ENCODE measurements at places on chromosomes 7 and 10.

- no peak for DNase-seq
These were observed 58.6 kb upstream of the KCNIP2 start for GRCh38 chr10:101902032-101902819.

DNA sequence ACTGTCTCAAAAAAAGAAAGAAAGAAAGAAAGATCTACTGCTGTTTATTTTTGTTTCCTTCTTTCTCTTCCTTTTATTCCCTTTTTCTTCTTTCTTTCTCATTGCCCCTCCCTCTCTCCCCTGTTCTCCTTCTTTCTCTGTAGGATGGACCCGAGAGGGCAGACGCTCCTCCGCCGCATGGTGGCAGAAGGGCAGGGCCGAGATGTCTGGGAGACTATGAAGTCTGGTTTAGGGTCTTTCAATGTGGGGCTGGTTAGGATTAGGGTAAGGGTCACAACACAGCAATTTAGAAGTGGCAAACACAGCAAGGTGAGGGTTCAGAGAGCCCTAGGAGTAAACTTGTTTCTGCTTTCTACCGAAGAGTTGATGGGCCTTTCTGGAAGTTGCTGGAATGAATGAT lies 45.7 kb upstream of the RASGEF1A start:
- DNase-seq: no peak

GRCh38 chr7:45917064-45917463 lies 4.0 kb downstream of the IGFBP3 start:
- DNase-seq: no peak

DNA sequence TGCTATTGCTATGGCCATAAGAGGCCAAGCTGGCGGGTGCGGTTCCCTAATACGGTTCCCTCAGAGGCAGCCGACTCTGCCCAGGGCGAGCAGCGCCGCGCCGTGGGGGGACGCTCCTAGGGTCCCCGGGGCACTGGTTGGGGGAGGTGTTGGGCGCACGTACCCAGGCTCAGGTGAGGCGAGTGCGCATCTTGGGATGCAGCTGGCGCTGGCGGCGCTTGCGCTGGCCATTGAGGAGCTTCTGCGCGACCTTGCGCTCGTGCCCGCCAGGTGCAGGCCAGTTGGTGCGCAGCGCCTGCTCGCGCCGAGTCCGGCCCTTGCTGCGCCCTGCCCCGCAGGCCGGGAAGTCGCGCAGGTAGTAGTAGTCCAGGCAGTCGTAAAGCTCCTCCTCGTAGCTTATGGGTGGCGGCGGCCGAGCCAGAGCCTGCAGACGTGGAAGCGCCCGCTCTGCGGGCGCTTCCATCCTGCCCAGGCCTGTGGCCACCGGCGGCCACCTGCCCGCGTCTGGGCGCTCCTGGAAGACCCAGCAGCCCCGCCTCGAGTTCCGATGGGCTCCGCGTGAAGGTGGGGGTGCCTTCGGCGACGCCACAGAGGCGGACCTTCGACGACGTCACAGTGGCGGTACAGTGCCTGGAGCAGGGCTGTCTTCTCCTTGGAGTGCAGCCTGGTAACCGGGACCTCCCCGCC lies at the start of gene NUPR2:
TSS of gene NUPR2 (minus strand) at position 566 of the 687 bp plus-strand sequence. CDS start at position 463, 103 bp downstream.
- no peak for DNase-seq

GRCh38 chr10:95282107-95282506 lies 8.7 kb downstream of the PDLIM1 start:
- DNase-seq: no peak

DNA sequence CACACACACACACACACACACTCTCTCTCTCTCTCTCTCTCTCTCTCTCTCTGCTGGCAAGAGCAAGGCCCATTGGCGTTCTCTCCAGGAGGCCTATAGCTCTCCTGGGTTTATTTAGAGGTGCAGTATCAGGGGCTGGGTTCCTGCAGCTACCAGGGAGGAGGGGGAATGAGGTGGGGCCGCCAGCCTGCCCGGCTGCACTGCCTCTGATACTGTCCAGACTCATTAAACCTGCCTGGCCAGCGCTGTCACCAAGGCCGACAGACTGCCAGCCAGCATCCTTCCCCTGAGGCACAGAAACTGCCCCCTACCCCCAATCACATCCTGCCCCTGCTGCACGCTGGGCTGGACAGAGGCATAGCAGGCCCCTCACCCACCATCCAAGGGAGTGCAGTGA lies 4.3 kb downstream of the PRRT4 start:
- DNase-seq: no peak

DNA sequence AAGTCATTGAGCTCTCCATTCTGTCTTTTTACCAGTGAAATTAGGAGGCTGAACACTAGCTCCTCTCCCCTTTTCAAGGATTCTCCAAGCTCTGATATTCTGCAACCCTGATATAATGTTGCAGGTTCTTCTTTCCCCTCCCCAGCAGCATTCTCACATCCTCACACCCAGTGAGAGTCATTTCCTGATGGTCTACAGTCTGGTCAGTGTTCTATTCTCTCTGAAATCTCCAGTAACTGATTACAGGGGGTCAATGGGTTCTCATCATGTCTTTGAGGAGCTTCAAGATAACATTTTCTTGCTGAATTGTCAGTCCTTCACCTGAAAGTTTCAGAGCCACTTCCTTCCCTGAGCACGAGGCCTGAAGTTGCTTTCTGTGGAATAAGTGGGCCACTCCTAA lies 299.4 kb downstream of the PTEN start:
- DNase-seq: no peak

GRCh38 chr10:112359606-112360307 lies 14.2 kb upstream of the ACSL5 start:
- no peak for DNase-seq

DNA sequence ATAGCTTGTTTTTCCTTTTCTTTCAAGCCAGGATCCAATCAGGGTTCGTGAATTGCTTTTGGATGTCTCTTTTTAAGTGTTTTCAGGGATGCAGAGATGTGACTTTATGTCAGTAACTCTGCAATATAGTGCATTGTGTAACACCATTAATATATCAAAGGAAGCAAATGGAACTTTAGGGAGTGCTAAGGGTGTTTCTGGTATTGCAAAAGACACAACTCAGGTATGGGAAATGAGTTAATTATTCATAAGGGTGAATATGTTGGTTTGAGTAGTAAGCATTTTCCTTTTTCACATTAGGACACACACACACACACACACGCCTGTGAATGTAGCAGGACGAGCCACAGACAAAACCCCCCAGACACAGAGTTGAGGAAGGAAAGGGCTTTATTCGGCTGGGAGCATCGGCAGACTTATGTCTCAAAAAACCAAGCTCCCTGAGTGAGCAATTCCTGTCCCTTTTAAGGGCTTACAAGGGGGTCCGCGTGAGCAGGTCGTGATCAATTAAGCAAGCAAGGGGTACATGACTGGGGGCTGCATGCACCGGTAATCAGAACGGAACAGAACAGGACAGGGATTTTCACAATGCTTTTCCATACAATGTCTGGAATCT lies 31.8 kb upstream of the GSDME start:
- no peak for DNase-seq

DNA sequence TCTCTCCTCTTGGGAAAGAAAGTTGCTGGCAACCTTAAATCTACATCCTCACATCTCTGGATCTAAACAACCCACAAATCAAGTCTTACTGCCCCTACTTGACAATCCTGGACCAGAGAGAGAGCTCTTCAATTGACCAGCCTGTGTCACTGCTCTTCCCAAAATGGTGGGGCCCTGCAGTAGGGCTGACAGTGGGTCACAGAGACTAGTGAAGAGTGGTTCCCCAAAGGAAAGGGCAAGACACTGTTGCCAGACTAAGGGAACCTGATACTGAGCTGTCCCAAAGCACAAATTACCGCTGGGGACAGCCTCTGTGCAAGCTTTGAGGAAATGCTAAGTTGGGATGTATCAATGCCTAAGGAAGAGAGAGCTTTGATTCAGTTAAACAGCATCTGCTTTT lies 4.5 kb upstream of the GPRIN2 start:
- no peak for DNase-seq

GRCh38 chr10:120105001-120105400 lies 212.5 kb downstream of the SEC23IP start:
- DNase-seq: no peak

- no peak for DNase-seq
These were observed 375.6 kb downstream of the SFMBT2 start for GRCh38 chr10:7035126-7035761.

DNA sequence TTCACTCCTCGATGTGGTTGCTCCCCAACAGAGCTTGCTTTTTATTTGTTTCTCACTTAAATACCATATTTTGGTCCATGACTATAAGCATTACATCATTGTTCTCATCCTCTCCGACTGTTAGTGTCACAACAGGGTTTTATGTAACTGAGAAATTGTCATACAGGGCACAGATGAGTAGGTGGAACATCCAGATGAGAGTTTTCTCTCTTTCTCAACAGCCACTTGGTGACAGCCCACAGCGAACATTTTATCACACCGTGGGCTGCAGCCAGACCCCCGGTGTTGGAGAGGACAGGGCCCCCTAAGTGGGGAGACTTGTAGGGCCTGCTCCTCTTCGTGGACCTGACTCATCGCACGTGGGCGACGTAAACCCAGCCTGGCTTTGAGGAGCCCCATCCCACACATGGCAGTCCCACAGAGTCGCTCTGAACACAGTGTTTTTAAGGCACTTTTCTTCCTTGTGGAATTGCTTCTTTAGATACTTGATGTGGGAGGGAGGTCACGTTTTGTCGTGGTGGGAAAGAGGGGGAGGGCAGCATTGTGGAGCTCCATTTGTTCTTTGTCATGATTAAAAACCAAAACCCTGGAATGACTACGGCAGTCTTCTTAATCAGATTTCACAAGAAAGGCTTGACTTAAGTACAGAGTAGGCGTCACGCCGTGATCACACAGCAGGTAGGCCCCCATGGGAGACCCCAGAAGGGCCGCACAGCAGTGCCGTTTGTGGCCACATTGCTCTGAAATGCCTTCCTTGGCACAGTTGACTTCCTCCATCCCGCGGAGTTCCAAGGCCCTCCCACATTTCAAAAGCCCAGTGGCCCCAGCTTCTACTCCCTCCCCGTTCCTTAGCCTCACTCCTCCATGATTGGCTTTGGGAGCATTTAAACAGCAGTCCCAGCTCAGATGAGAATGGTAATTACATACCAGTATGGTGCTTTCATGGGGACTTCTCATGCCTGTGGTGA lies 220.6 kb downstream of the CCDC3 start:
- DNase-seq: no peak

GRCh38 chr10:60714233-60714632 lies 64.0 kb upstream of the CDK1 start:
- DNase-seq: no peak

DNA sequence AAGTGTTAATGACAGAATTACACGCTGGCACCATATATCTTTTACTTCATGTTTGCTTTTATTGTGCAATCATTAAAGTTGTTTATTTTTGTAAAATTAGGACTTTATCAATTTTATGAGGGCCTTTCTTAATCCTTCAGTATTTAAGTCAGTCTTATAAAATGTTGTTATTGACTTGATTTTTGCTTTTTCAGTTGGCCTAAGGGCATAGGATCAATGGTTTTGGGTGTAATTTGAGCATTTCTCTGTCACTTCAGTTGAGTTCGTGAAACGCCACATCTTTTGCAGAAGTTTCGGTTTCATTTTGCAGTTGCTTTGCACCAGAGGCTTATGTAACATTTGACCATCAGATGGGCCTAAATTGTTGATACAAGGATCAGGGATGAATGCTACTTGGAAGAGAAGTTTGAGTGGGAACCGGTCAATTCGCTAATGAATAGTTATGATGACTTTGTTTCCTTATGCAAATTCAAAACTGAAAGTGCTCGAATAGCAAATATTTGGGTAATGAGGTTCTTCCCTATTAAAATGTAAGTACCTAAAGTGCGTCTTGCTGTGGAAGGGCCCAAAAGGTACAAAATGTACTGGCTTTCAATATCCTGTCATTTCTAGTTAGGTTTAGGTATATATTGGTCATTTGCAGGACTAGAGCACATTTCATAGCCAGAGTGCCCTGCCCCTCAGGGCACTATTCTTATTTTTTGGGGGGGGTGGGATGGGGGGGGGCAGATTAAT lies 340.9 kb downstream of the LRMDA start:
- DNase-seq: no peak

- DNase-seq: no peak
These were observed 192.6 kb downstream of the CDCA7L start for GRCh38 chr7:21753071-21753470.

DNA sequence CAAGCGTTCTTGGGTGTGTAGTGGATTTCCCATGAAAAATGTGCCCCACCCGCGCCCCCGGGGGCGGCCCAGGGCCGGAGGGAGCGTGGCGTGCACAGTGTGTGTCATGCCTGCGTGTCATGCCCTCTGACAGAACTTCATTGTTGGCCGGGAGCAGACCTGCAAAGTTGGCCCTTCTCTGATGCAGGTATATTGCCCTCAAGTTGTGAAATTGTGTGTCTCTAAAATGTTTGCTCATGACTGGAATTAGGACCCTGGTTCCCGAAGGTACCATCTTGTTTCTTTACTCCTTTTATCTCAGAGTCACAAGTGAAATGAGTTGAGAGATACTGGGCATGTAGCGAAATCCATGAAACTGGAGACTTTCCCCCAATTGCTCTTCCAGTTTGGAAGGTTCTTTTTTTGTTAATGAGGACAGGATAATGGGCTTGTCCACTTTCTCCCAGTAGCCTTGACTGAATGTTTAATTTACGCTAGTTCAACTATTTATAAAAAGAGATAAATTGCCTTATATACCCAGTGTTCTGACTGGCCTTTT lies 26.2 kb downstream of the ADK start:
- DNase-seq: no peak

- no peak for DNase-seq
These were observed 269.6 kb downstream of the ELFN1 start for GRCh38 chr7:1939434-1940401.

- no peak for DNase-seq
These were observed 181.3 kb downstream of the RTKN2 start for GRCh38 chr10:62087329-62087728.

DNA sequence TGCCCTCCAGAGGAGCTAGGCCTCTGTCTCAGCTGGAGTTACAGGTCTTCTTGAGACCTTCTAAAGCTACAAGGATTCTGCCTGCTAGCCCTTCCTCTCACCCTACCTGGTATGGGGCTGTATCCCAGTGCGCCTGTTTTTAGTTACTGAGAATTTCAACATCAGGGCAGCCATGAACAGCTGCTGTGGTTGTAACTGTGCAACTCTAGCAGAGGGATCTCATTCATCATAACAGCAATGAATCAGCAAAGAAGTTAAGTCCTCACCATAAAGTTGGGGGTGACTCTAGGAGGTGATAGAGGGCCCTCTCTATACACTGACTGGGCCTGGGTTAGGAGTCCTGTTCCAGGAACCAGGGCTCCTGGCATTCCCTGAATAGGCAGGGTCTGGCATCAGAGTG lies 14.0 kb upstream of the CDH23 start:
- no peak for DNase-seq

DNA sequence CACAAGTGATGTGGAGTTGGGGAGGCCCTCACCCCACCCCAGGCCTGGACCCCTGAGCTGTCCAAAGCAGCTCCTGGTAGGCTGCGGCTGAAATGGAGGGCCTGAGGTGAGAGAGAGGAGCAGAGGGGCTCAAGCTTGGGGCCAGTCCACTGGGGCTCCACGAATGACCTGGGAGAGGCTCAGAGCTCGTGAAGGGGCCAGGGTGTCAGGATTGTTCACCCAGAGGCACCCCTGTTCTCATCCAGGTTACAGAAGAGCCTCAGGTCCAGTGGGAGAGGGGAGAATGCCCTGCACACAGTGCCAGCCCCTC lies 102.2 kb upstream of the RET start:
- no peak for DNase-seq

GRCh38 chr7:760006-760405 lies 32.9 kb upstream of the PRKAR1B start:
- DNase-seq: no peak

- DNase-seq: no peak
These were observed 109.8 kb upstream of the AGR3 start for GRCh38 chr7:16991551-16991950.

- DNase-seq: no peak
These were observed 58.1 kb downstream of the DMBT1 start for GRCh38 chr10:122618461-122619165.

All from HFF-Myc (cell line).